Hematopoietic multipotent progenitor cell treated with erythropoietin and hydrocortisone succinate and interleukin-3 and kit ligand, for 17 days (in vitro differentiated cells): ENCODE measurements at places on chromosomes 3 and 15.

DNA sequence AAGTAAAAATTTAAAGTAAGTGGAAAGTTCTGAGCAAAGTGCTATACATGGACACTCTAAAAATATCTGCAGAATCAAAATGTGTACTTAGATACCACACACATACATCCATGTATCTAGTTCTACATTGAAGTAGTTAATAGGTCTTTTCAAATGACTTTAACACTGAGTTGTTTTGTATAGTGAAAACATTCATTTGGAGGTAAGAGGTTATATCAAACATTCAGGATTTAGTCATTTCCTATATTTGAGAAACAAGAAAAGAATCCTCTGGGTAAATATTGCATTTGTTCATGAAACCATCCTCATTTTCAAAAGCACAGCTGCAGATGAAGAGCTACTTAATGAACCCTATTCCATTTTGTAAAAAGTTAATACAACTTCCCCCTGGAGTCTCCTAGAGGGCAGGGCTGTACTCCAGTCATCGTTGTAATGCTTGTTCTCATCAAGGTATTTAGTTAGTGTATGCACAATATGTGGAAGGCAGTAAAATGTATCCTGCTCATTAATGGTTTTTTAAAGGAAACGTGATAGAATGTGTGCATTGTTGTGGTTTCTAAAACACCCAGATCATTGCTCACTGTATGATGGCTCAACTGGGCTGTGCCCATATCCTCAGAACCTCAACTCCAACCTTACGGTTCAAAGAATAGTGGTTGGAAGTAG is 26.2 kb downstream of the ARPP21 start:
- DNase-seq = no peak

DNA sequence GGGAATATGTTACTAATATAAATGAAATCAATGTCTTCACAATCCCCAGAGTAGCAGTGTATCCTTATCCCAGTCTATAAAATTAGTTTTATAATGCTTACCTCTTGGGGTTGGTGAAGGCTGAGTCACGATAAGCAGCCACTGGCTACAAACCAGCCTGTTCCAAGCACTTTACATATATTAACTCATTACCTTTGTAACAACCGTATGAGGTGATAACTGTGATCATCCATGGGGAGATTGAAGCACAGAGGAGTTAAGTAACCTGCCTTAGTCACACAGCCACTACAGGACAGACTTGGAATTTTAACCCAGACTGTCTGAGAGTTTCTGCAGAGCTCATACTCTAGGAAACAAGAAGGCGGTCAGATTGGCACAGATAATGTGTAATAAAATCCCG is 43.3 kb upstream of the MITF start:
- no peak for DNase-seq

GRCh38 chr3:104909721-104910120 is 457.0 kb upstream of the ALCAM start:
- no peak for DNase-seq

- no peak for DNase-seq
Measured at GRCh38 chr3:183774631-183775030, 50.7 kb downstream of the MAP6D1 start.

GRCh38 chr3:57832486-57832885 is 76.4 kb downstream of the SLMAP start:
- no peak for DNase-seq

GRCh38 chr15:62672268-62672667 is 370.3 kb upstream of the TPM1 start:
- DNase-seq = no peak
